Renal cortex interstitium (tissue), 15 donors: ENCODE measurements at places on chromosomes 5 and 9. TPM values are rescaled to one million over a fixed set of nuclear protein-coding genes. Genes with fewer than 3 reads are reported as not detected.
A peak's percentile ranks its signal among the peaks of the same experiment; 100 is the strongest.

The FYB1 gene
- polyA plus RNA-seq, result 4.4 TPM

The GPR150 gene
- not detected for polyA plus RNA-seq

The TAL2 gene
- polyA plus RNA-seq, result 3.0 TPM

DNA sequence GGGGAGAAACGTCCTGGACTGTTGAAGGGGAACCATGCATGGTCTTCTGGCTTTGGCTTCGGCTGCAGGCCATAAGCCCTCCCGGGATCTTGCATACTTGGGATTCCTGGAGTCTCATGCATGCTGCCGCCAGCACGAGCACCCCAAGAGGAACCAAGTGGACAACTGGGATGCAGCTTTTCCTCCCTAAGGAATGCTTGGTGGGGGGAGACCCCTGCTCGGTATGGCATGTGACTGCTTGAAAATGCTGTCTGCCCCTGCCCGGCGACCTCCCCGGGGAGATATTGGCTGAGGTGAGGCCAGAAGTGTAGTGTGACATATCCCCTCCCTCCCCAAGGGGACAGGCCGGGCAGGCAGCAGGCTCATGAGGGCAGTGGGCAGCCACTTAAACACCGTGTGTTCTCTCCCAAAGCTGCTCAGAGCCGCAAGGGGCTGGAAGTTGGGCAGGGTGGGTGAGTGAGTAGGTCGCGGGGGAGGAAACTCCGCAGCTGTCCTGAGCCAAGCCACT, 15.7 kb downstream of the TMEM171 start:
- peak; percentile 72 for DNase-seq

- no peak for DNase-seq
Observed at GRCh38 chr5:72817076-72817481, 618 bp downstream of the TNPO1 start.

DNA sequence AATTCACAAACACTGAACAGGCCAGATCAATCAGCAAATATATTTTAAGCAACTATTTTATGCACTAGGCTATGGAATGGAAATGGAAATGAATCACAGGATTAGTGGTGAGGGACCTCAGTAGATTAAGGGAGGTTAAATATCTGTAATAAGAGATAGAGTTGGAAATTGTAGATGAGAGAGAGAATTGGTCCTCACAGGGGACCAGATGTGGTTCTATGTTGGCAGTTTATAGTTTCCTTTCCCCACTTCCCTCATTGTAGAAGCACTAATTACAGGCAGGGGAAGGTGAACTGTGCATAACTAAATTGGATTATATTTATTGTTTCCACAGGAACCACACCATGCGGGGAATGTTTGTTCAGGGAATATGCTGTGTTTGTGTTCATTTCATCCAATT, 496.2 kb downstream of the ARHGEF28 start:
- no peak for DNase-seq

- no peak for DNase-seq
Observed at GRCh38 chr5:166582416-166582815, 1709.0 kb upstream of the WWC1 start.
